Stimulated activated naive CD4-positive, alpha-beta T cell (primary cell): ENCODE measurements at places on chromosomes 6 and 20.
A peak's percentile ranks its signal among the peaks of the same experiment; 100 is the strongest.

DNA sequence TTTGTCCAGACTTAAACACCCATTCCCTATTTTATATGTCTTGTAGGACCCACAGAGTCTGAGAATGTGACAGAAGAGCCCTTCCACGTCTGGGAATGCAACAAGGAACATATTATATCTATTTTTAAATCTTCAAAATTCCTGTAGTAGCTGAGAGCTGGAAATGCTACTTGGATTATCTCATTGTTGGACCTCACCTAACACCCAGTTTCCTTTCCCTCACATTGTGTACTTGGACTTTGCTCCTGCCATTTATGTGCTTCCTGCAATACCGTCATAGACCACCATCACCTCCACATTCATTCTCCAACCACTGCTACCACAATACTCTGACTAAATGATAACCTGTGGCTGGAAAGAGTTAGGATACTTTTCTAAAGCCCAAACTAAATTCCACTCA is 335.4 kb downstream of the COL12A1 start:
- no peak for DNase-seq

DNA sequence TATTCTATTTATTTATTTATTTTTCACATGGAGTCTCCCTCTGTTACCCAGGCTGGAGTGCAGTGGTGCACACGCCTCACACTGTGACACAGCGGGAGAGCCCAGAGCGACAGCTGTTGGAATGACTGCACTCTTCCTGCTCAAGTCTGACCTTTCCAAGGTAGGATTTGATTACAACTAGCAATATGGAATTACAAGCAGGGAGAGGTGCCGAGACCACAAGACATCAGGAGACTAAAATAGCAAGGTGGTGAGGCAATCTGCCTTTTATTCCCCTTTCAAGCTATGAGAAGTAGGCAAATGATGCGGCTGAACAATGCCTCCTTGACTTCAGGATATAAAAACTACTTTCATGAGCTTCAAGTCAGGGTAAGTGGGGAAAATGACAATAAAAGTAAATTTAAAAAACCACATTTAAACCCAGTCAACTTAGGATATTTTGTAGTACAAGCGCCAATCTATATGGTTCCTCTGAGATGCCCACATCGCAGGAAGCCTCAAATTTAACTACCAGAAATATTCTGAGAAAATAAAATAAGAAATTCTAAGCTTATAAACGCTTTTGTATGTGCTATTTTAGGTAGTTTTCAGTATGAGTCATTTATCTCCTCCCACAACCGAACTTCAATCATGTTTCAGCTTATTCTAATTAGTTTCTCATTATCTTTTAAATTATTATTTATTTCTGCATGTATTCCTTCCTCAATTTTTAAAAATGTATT is 146.9 kb upstream of the SGK1 start:
- DNase-seq: no peak

- no peak for DNase-seq
Measured at GRCh38 chr6:104413767-104414166, 446.0 kb downstream of the HACE1 start.

DNA sequence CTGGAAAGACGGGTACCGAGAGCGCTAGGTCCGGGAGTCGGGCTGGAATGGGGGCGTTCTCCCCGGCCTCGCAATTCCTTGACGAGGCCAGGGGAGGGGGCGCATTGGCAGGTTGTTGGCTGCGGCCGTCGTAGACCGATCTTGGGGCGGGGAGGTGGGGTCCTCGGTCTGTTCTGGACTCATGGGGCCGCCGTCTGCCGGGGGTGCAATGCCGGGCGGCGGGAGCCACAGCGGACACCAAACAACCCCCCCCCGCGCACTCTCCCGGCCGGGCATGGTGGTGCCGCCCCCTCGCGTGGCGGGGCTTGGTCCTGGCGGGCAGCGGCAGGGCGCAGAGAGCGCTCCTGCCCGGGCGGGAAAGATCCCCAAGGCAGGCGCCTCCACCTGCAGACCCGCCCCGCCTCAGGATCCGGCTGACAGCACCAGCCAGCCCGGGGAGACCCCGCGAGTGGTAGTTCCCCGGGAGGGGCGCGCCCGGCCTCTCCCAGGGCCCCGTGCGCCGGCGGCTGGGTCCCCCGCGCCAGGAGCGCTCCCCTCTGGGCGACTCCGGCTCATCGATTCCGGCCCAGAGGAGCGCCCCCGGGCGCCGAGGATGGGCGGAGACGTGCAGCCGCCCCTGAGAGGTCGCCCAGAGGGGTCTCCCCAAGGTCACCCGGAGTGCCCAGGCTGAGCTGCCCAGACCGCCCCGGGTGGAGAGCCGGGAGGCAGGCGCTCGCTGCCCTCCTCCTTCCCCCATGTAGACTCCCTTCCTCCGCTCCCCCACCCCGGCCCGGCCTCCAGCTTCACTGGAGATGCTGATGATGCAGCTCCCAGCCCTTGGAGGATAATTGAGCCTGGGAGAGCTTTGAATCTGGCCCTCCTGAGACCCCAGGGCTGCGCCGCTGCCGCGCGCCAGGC is 709 bp downstream of the PPP1R16B start:
- DNase-seq: peak; percentile 34

DNA sequence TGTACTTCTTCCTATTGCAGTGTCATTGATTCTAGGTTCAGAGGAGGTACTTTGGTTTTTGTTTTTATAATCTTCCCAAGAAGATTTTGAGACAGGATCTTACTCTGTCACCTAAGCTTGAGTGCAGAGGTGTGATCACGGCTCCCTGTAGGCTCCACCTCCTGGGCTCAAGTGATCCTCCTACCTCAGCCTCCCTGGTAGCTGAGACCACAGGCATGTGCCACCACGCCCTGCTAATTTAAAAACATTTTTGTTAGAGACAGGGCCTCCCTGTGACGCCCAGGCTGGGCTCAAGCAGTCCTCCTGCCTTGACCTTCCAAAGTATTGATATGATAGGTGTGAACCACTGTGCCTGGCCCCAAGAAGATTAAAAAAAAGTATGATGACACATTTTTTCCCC is 3.4 kb upstream of the SLC17A5 start:
- no peak for DNase-seq

DNA sequence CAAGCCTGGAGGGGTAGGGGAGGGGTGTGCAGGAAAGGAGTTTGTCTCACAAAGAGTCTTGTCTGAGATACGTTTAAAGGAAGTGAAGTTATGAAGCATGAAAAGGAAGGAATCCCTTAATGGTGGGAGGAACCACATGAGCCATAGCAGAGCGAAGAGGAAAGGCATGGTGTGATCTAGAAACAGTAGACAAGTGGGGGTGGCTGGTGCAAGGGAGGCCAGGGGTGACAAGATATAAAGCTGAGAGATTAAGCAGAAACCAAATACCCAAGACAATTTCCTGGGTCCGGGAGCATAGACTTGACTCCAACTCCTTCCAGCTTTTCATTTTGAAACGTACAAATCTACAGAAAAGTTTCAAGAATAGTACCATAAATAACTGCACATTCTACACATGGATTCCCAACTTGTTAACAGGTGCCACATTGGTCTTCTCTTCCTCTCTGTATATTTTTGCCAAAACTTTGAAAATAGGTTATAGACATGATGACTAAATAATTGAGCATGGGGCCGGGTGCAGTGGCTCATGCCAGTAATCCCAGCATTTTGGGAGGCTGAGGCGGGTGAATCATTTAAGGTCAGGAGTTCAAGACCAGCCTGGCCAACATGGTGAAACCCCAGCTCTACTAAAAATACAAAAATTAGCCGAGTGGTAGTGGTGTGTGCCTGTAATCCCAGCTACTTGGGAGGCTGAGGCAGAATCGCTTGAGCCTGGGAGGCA is 211.6 kb downstream of the SLC24A3 start:
- DNase-seq: no peak

DNA sequence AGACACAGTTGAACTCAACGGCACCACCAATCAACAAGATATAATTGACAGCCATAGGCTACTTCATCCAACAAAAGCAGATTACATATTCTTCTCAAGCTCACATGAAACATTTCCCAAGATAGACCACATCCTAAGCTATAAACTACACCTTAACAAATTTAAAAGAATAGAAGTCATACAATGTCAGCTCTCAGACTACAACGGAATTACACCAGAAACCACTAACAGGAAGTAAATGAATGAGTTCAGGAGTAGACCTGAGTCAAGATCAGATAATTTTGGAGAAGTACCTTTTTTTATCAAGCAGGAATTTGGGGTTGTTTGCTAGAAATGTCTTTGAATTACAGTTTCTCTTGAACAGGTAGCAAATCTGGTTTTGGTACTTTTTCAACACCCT is 237.8 kb downstream of the TBX18 start:
- DNase-seq: no peak

GRCh38 chr6:108998485-108998884 is 96.2 kb downstream of the SESN1 start:
- DNase-seq: no peak

DNA sequence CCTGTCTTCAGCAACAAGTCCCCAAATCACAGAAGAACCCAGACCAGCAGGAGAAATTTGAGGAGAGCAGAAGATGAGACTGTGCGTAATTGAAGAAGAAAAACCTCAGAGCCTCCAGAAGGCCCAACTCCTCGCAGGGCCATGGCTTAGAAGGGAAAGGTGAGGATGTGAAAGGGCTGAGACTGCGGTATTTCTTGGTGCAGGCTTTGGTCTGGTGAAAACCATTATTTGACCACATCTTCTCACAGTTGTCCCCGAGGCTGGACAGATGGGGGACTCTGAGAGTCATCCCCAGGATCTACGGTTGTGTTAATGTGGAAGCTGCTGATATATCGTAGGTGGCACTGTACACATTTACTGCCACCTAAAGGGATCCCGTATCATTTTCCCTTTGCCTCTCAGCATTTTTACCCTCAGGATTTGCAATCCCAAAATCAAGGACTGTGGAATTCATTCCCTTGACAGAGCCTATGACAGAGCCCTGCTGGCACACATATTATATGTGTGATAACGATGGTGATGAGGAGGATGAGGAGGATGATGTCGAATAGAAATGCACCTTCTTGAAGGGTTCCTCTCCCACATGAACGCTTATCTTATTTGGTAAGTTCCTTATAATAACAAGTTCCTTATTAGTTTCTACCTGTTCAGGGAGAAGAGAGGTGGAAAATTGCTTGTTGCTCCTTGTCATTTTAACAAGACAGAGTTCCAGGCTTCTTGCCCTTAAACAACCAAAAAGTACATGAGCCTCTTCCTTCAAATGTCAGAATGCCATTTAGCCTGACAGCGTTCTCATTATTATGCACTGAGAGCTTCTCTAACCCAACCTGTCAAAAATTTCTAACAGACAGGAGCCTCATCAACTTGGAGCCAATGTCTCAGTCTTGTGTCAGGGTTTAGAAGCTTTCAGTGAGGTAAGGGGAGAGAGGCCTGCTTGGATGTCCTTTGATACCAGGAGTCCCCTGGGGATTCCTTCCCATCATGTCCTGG is 135.8 kb downstream of the PXDC1 start:
- no peak for DNase-seq

DNA sequence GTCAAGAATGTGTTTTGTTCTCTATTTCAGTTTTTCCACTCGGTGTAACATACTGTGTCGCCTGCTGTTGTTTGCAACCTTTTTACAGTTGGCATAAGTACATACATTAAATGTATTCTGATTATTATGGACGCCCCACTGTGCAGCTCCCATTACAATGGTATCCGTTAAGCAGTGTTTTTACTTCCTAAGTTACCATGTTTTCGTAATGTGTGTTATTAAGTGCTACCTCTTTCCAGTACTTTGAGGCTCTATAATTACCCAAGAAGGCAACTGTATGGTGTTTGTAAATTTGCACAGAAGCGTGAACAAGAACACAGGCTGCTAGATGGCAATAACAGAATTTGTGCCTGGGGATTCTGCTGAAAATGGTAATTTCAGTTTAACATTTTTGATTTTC is 568.0 kb upstream of the MARCKS start:
- no peak for DNase-seq

- no peak for DNase-seq
Measured at GRCh38 chr6:166739117-166739975, 112.3 kb upstream of the RPS6KA2 start.

DNA sequence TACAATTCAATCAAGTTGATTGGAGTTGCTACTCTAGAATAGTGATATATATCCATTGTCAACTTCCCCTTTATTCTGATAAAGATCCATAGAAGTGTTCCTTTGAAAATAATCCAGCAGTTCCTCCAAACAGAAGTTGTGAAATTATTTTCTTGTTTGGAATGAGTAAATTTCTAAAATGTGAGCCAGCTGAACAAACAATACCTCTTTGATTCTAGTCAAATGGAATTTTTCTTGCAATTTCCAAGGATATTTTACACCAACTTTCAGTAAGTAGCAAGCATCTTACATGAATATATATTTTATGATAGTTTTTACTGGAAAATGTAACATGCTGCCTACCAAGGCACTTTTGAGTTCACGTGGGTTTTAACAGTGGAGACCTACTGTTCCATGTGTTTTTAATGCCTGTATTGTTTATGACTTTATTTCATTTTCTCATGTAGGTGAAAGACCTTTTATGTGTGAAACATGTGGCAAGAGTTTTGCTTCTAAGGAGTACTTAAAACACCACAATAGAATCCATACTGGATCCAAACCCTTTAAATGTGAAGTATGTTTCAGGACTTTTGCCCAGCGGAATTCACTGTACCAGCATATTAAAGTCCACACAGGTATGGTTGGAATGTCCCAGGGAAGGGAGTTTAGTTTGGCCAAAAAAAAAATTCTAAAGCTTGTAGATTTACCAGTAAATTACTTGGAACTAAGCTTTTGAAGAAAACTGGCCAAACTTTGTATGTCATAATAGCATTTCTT is 6.5 kb downstream of the GZF1 start:
- no peak for DNase-seq

DNA sequence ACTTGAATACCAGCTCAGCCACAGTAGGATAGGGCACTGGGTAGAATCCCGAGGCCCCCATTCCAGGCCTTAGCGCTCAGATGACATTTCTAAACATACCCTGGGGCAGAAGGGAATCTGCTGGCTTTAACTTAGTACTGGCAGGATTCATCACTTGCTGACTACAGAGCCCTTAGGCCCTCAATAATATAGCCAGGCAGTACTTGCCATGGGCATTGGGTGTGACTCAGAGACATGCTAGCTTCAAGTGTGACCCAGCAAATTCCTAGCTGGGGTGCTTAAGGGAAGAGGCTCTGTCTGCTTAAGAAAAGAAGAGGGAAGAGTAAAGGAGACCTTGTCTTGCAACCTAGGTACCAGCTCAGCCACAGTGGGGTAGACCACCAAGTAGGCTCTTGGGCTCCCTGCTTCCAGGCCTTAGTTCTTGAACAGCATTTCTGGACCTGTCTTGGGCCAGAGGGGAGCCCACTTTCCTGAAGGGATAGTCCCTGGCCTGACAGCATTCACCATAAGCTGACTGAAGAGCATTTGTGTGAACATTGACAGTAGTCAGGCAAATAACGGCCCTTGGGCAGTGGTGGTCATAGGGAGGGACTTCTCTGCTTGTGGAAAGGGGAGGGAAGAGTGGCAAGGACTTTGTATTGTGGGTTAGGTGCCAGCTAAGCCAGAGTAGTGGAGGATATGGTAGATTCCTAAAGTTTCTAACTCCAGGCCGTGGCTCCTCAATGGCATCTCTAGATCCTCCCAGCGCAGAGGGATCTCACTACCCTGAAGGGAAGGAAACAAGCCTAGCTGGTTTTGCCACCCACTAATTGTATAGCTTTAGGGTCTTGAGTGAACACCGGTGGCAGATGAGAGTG is 48.5 kb upstream of the HACE1 start:
- DNase-seq: no peak

GRCh38 chr20:3165473-3166337 is 6.0 kb upstream of the FASTKD5 start:
- DNase-seq: no peak

GRCh38 chr6:96923871-96924493 is 546 bp upstream of the KLHL32 start:
- no peak for DNase-seq
